GM06990 (cell line): ENCODE measurements at places on chromosomes 11 and 22.

- no peak for DNase-seq
Observed at GRCh38 chr11:118084247-118084646, 2.5 kb downstream of the SMIM35 start.

DNA sequence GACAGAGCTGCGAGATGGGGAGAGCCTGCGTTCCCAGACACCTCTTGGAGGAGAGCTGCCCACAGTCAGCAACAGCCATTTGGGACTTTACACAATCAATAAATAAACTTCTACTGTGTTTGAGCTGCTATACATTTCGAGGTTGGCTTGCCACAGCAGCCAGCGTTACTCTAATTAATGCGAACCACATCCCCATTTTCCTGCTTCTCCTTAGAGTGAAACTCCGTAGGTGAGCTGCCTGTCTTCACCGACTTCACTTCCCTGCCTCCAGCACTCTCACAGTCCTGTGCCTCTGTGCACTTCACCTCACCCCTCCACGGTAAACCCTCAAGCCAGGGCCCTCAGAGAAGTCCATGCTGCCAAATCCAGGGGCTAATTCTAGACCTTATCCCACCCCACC is 5.9 kb upstream of the SLC22A12 start:
- DNase-seq = no peak

GRCh38 chr11:113465786-113466185 is 9.4 kb downstream of the DRD2 start:
- DNase-seq = no peak

GRCh38 chr11:100824041-100824809 is 137.1 kb downstream of the ARHGAP42 start:
- DNase-seq = no peak
